ENCODE measurements at places on chromosomes 16 and 17.

DNA sequence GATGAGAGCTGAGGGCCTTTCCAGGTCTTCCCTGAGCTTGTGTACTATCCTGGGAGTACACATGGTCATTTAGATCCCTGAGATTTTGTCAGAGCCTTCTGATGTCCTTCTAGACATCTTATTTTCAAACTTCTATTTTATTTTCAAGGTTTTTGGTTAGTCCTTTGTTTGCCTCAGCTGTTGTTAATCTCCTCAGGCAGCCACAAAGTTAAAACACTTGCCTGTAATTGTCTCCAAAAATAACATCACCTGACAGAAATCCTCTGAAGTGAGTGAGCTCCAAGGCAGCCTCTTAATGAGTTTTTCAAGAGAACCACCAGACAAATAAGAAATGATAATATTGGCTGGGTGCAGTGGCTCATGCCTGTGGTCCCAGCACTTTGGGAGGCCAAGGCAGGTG is 43.8 kb upstream of the CPHXL start:
- DNase-seq, result no peak

DNA sequence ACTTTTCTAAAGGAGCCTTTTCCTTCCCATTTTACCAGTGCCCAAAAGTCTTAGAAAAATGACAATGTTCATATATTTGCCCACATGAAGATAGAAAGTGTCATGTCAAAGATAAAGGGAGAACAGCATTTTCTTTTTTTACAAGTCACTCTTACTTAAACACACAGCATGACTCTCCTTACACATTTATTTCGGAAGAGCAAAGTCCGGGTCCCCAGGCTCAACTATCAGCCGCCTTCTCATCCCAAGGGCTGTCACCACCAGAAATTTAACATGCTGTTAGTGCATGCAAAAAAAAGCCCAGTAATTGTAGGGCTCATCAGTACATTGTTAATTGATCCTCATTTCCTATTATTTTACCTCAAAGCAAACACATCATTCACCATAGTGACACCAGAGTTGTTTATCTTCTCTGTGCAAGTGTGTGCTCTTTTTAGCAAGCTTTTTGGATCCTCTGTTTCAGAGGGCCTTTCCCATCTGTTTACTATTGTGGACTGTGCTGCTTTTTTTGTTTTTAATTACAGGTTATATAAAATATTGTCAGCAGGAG is 560.3 kb downstream of the WWOX start:
- no peak for DNase-seq

GRCh38 chr16:10490141-10490540 is 90.3 kb downstream of the EMP2 start:
- no peak for DNase-seq

GRCh38 chr16:87658564-87659225 is 56.4 kb downstream of the JPH3 start:
- no peak for DNase-seq

GRCh38 chr16:9060225-9060624 is 31.2 kb upstream of the HAPSTR1 start:
- DNase-seq, result no peak

DNA sequence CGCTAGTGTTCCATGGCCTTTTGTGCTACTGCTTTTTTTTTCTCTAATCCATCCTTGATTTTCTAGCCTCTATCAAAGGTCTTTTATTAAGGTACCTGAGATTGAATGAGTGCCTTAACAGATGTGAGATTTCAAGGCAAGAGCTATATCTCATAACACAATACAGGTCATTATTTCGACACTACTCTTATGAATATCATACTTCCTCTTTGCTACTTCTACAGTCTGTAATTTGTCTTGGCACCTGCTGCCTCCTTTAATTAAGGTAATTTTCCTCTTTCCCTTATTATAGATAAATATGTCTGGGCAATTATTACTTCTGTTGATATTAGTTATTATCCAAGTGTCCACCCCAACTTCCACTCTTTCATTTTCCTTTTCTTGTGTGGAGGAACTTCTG is 5.3 kb downstream of the KRT28 start:
- DNase-seq, result no peak

DNA sequence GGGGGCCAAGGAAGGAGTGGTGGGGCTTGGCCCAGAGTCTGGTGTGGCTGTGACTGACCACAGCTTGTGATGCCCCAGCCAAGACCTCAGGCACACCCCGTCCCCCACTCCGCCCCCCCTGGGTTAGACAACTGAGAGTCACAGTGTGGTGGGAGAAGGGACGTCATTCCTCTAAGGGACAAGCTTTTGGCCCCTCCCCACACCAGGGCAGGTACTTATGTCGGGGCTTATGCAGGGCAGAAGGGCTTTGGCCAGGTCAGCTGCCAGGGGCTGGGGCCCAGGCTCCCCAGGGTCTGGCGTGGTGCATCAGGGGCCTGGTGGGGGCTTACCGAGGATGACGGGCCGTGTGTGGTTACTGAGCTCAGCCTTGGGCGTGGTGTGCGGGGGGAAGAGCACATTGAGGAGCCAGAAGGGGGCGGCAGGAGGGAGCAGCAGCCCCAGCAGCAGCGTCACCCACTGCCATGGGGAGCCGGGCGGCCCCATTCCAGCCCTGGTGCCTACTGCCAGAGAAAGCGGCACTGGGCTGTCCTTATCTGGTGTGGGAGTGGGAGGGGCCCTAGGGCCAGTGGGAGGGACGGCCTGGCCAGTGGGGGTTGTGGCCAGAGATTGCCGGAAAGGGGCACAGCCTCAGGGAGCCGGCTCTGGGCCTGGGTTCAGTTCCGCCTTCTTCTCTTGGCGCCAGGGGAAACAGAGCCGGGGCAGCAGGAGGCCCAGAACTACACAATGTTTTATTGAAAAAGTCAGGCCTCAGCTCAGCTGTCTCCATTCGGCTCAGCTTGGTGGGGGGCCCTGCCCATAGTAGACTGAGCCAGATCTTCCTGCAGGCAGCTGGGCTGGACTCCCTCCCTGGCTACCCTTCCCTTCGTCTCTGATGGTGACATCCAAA is at the start of gene LCAT:
LCAT (minus strand) TSS at position 502 of the 886 bp plus-strand sequence; CDS start at position 483, 19 bp downstream.
- DNase-seq, result no peak

DNA sequence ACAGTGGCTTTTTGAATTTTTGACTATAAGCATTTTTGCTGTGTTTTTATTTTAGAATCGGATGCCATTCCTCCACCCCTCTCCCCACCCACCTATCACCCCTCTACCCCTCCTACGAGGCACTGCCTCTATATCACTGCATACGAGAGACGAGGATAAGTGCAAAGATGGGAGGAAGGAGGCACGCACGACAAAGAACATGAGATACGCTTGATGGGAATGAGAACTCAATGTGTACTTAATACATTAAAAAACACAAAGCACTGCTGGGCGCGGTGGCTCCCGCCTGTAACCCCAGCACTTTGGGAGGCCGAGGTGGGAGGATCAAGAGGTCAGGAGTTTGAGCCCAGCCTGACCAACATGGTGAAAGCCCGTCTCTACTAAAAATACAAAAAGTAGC is 8.8 kb upstream of the USP43 start:
- no peak for DNase-seq

- no peak for DNase-seq
Measured at GRCh38 chr17:66403846-66404556, 101.6 kb downstream of the PRKCA start.

DNA sequence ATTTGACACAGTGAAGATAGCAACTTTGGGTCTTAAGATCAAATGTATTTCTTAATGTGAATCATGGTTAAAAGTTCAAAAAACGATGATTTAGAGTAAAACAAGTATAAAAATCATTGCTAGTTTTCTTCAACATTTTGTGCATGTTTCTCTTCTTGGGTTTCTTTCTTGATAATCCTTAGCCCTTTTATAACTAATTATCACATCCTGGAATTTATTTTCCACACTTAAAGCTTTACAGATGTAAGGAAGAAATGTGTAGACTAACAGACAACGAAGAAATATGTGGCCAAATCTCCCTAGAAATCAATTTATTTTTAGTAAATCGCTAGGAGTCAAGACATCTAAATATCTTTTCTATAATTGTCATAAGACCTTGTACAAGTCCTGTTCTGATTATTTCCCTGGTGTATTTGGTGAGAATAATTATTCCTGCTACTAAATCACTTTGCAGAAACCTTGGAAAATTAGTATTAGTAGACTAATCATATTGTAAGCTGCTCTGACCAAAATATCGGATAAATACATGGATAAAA is 4.9 kb downstream of the NACA2 start:
- DNase-seq, result no peak

DNA sequence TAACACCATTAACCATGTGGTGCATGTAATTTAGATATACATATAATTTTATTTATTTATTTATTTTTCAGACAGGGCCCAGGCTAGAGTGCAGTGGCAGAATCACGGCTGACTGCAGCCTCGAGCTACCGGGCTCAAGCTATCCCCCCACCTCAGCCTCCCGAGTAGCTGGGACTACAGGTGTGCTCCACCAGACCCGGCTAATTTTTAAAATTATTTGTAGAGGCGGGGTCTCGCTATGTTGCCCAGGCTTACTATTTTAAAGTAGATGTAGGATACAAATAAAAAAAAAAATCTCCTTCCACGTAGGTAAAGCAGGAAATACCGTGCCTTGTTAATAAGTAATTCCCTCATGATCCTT is 446 bp upstream of the COQ7 start:
- DNase-seq, result no peak

DNA sequence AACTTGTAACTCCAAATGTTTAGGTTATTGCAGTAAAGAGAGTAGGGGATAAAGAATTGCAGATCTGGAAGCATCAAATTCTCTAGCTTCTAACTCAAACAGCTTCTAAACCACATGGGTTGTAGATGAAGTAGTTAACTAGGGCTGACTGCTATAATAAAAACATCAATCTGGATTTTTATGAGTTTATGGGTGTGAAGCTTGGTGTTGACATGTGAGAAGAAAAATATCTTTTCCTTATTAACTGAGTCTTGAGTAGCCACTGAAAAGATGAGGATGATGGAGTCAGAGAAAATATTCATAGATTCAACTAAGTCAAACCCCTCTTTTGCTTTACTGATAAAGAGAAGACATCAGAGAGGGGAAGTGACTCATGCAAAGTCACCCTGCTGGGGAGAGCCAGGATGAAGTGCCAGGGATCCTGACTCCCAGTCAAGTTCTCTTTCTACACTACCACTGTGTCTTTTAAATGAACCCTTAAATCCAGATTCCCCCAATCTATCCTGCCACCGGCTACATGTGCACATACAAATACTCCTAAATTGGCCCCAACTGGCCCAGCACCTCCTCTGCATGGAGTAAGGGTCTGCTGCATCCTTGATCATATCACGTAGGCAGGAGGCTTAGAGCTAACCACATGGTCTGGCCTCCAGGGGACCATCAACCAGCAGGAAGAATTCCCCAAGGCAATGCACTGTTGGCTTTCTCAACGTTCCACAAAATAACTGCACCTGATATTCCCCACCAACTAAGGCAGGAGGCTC is 264.0 kb upstream of the CCL2 start:
- no peak for DNase-seq
